ENCODE measurements at places on chromosomes 2 and 18. TPM values are rescaled to one million over a fixed set of nuclear protein-coding genes. Genes with fewer than 3 reads are reported as not detected.

- no peaks in the 10 kb centered on the region for H3K4me1 ChIP-seq
- DNase-seq: no peak
- H3K27me3 ChIP-seq: no peaks in the 10 kb centered on the region
- H3K4me3 ChIP-seq: no peak overlapping the region
These were observed 454.6 kb upstream of the TRIB2 start for GRCh38 chr2:12261986-12262680.

GRCh38 chr18:79950515-79951341 lies 725 bp downstream of the SLC66A2 start:
- H3K4me1 ChIP-seq: no peaks in the 10 kb centered on the region
- H3K36me3 ChIP-seq: peaks cover 16% of the 10 kb centered on the region
- DNase-seq: peak; percentile 23
- H3K4me3 ChIP-seq: peak overlapping the region; percentile 71

- H3K4me3 ChIP-seq: no peak overlapping the region
- no peak for DNase-seq
- H3K4me1 ChIP-seq: no peaks in the 10 kb centered on the region
- no peaks in the 10 kb centered on the region for H3K27me3 ChIP-seq
- H3K27ac ChIP-seq: no peak overlapping the region
These were observed 2.3 kb downstream of the INPP5D start for GRCh38 chr2:233062451-233062850.

SPC25 gene
- total RNA-seq: 77.0 TPM

ZNF804A gene
- total RNA-seq: 0.09 TPM

- peaks cover 67% of the 10 kb centered on the region for H3K36me3 ChIP-seq
- peak overlapping the region; percentile 88 for H3K27ac ChIP-seq
- peaks cover 60% of the 10 kb centered on the region for H3K4me1 ChIP-seq
- peak overlapping the region; percentile 43 for H3K4me3 ChIP-seq
- peak; percentile 65 for DNase-seq
- H3K27me3 ChIP-seq: no peaks in the 10 kb centered on the region
These were observed 6.8 kb downstream of the TFPI start for GRCh38 chr2:187547353-187547979.

IGFBP5 gene
- total RNA-seq: 14.8 TPM

DNA sequence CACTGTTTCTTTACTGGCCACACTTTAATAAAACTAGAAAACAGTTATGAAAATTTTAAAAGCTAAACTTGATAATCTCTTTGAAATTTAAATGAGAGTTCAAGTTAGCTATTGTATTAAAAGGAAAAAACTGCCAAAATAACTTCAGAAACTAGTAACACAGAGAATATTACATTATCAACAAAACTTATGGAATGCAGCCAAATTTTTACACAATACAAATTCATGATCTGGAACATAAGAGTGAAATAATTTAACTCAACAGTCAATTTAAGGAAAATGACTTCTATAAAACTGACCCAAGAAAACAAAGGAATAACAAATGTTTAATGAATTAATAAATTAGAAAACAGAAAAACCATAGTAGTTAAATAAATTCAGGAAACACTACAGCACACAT lies 65.0 kb downstream of the TCF4 start:
- H3K36me3 ChIP-seq: no peaks in the 10 kb centered on the region
- H3K4me3 ChIP-seq: no peak overlapping the region
- no peak overlapping the region for H3K27ac ChIP-seq
- H3K27me3 ChIP-seq: no peaks in the 10 kb centered on the region
- H3K4me1 ChIP-seq: no peaks in the 10 kb centered on the region

CPS1 gene
- total RNA-seq: 1.1 TPM

VPS54 gene
- 10.5 TPM for total RNA-seq

- no peak for DNase-seq
- peaks cover 10% of the 10 kb centered on the region for H3K4me1 ChIP-seq
- H3K36me3 ChIP-seq: no peaks in the 10 kb centered on the region
- H3K4me3 ChIP-seq: no peak overlapping the region
These were observed 530.0 kb downstream of the ZNF804A start for GRCh38 chr2:185128346-185128745.

DNA sequence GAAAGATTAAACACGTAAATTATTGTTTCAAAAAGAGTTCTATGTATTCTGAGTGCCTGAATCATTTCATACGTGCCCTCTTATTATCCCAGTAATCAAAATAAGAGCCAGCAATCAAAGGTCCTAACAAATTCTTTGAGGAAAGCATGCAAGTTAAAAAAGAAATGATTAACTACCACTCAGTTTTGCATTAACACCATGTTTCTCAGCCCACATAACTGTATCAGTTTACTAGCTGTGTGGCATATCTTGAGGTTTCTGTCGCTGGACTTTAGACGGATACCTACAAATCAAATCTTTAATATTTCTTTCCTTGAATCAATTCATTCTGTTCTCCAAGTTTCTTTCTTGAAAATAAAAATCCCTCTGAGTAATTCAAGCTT lies 668.9 kb upstream of the CHAC2 start:
- peaks cover 4% of the 10 kb centered on the region for H3K36me3 ChIP-seq
- H3K4me3 ChIP-seq: peak overlapping the region; percentile 59
- H3K27me3 ChIP-seq: no peaks in the 10 kb centered on the region
- H3K27ac ChIP-seq: peak overlapping the region; percentile 88
- H3K4me1 ChIP-seq: peaks cover 53% of the 10 kb centered on the region

SNORC gene
- total RNA-seq: 4.3 TPM

DCDC2C gene
- not detected for total RNA-seq

- H3K27ac ChIP-seq: no peak overlapping the region
- peaks cover 13% of the 10 kb centered on the region for H3K36me3 ChIP-seq
These were observed 209.6 kb downstream of the HDAC4 start for GRCh38 chr2:239190921-239191885.

DNA sequence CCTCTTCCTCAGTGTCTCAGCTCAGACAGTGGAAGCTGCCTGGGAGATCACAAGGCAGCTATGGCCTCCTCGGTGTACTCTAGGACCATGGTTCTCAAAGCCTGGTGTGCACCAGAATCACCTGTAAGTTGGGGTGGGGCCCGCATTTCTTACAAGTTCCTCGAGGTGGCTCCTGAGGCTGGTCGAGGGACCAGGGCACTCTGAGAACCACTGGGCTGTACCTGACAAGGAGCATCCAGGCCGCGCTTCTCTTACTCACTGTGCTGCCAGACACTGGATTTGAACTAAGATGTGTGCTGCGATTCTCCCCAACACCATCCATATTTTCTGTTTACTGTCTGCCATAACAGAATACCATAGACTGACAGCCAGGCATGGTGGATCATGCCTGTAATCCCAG lies 59.5 kb downstream of the DIPK1C start:
- H3K36me3 ChIP-seq: no peaks in the 10 kb centered on the region
- peaks cover 86% of the 10 kb centered on the region for H3K27me3 ChIP-seq
- no peak overlapping the region for H3K4me3 ChIP-seq
- H3K4me1 ChIP-seq: peaks cover 8% of the 10 kb centered on the region

XDH gene
- total RNA-seq: 4.2 TPM

CD28 gene
- not detected for total RNA-seq

DNA sequence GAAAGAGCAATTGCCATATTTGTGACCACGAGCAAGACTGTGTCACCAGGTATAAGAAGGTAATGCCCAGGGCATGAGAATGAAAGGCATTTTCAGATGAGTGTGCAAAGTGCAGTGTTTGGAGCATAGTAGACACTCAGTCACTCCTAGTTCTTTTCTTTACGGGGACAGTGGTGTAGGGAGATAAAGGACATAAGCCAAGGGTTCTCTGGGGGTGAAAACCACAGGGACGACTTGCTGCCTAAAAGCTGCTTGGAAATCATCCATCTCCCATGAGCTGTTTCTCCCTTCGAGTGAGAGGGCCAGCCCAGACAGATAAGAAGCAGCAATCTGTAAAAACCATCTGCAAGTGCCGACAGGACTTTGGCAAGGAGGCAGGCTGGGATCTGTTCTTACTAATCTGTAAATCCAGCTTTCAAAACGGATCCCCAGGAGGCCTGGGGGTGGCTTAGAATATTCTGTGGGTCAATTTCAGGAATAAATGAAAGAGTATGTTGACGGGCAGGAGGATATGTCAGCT lies 221.6 kb downstream of the LPIN1 start:
- H3K4me3 ChIP-seq: no peak overlapping the region
- peaks cover 28% of the 10 kb centered on the region for H3K27me3 ChIP-seq
- no peaks in the 10 kb centered on the region for H3K36me3 ChIP-seq

GRCh38 chr2:50955081-50955480 lies 76.9 kb downstream of the NRXN1 start:
- DNase-seq: no peak
- no peak overlapping the region for H3K27ac ChIP-seq
- H3K4me3 ChIP-seq: no peak overlapping the region
- no peaks in the 10 kb centered on the region for H3K36me3 ChIP-seq

- H3K36me3 ChIP-seq: no peaks in the 10 kb centered on the region
- no peak overlapping the region for H3K4me3 ChIP-seq
- no peak for DNase-seq
- no peaks in the 10 kb centered on the region for H3K27me3 ChIP-seq
- no peak overlapping the region for H3K27ac ChIP-seq
- H3K4me1 ChIP-seq: no peaks in the 10 kb centered on the region
These were observed 432.3 kb downstream of the STK39 start for GRCh38 chr2:167814881-167815718.

CXCR1 gene
- total RNA-seq: not detected

EFHD1 gene
- 0.47 TPM for total RNA-seq

PDE1A gene
- total RNA-seq: 0.26 TPM

GRCh38 chr2:215680605-215681598 lies 245.0 kb upstream of the FN1 start:
- peaks cover 11% of the 10 kb centered on the region for H3K36me3 ChIP-seq
- DNase-seq: peak; percentile 73
- H3K27me3 ChIP-seq: no peaks in the 10 kb centered on the region
- peak overlapping the region; percentile 28 for H3K4me3 ChIP-seq
- H3K27ac ChIP-seq: peak overlapping the region; percentile 94

DNA sequence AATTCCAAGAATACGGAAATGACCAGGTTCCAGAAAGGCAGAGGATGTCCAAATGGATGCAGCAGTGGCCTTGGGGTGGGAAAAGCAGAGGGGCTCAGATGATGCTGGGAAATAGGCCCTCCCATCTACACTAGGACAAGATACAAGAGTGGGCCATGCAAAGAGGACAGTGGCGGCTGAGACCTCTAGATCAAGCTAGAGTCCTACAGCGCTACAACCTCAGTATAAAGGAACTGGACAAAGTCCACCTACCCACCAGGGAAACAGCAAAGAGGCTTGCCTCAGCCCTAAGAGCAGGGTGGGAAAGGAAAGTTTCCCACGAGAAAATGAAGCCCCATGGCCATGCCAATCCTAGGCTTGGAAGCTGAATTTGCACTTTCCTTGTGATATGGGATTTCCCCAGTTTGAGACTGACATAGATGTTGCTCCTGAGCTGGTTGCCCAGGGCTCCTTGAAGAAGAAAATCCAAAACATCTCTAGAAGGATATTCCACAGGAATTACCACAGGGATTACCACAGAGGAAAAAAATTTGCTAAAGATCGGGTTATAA lies 282.2 kb downstream of the MREG start:
- H3K4me3 ChIP-seq: no peak overlapping the region
- no peak for DNase-seq
- no peaks in the 10 kb centered on the region for H3K27me3 ChIP-seq
- H3K36me3 ChIP-seq: no peaks in the 10 kb centered on the region
- no peak overlapping the region for H3K27ac ChIP-seq
- peaks cover 15% of the 10 kb centered on the region for H3K4me1 ChIP-seq

DNA sequence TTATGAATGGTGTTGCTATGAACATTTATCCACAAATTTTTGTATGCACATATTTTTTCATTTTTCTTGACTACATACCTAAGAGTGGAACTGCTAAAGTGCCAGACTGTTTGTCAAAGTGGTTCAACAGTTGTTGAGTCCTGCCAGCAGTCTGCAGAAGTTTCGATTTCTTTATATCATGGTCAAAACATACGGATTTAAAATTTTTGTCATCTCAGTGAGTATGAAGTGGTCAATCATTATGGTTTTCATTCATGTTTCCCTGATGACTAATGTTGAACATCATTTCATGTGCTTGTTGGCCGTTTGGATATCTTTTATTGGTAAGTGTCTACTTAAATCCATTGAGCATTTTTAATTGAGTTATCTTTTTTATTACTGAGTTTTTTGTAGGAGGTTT lies 39.2 kb downstream of the CCDC138 start:
- H3K27me3 ChIP-seq: no peaks in the 10 kb centered on the region
- no peak overlapping the region for H3K27ac ChIP-seq
- H3K36me3 ChIP-seq: no peaks in the 10 kb centered on the region
- DNase-seq: no peak

GLB1L gene
- 7.6 TPM for total RNA-seq

DNA sequence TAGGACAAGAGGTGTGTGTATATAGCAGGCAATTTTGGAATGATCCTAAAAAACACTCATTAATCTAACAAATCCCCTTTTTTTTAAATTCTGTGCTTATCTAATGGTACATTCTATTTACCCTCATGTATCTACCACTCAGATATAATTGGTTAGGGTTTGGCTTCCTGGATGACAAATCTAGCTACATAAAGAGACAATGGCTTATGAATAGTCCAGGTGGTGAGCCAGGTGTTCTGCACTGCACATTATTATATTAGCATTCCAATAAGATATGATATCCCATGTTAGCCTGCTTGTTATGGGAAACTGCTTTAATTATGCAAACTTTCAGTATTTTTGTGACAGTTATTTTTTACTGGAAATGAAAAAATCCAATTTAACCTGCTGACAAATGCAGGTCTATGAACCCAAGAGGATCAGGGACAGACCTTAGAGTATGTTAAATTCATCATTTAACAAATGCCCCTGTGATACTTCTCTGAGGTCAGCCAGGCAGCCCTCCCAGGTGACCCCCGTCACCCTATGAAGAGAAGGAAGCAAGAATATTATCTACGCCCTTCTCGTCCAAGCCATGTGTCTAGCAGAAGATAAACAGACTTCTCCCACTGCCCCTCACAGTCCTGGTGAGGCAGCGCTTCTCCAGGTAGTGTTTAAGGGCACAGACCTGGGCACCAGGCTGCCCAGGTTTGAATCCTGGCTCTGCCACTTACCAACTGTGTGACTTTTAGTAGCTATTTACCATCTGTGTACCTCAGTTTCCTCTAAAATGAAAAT lies 83.0 kb downstream of the ADD2 start:
- H3K4me1 ChIP-seq: peaks cover 9% of the 10 kb centered on the region
- no peak overlapping the region for H3K27ac ChIP-seq
- peaks cover 91% of the 10 kb centered on the region for H3K27me3 ChIP-seq
- DNase-seq: no peak

DNA sequence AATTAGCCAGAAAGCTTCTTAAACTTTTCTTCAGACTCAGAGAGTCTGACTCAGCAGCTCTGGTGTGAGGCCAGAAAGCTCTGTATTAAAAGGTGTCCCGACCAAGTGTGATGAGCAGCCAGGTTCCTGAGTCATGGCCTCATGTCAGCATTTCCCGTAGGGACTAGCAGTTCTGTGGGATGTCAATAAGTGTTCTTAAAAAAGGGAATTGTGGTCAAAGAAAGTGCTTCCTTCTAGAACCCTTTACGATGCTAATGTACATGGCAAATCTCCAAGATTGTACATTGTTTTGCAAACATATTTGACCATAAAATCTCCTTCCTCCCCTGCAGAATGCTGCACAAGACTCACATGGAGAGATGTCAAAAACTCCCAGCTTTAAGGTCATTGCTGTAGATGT lies 80.1 kb downstream of the PLA2R1 start:
- no peak for DNase-seq
- no peak overlapping the region for H3K4me3 ChIP-seq

REG1A gene
- total RNA-seq: not detected

SLC23A3 gene
- total RNA-seq: 4.4 TPM

All from Calu3 (cell line).